Upper lobe of left lung (tissue), 6 donors: ENCODE measurements at places on chromosomes 7 and 10. TPM values are rescaled to one million over a fixed set of nuclear protein-coding genes. Genes with fewer than 3 reads are reported as not detected.

GRCh38 chr10:81179324-81179723, 641.6 kb downstream of the SH2D4B start:
- H3K27ac ChIP-seq: no peak overlapping the region
- no peak overlapping the region for H3K4me3 ChIP-seq
- no peaks in the 10 kb centered on the region for H3K4me1 ChIP-seq
- H3K36me3 ChIP-seq: no peaks in the 10 kb centered on the region
- no peaks in the 10 kb centered on the region for H3K27me3 ChIP-seq

GRCh38 chr10:127384532-127384931, 164.6 kb upstream of the NPS start:
- DNase-seq: peak; percentile 34
- H3K36me3 ChIP-seq: peaks cover 20% of the 10 kb centered on the region
- no peaks in the 10 kb centered on the region for H3K4me1 ChIP-seq
- H3K27ac ChIP-seq: no peak overlapping the region
- no peak overlapping the region for H3K4me3 ChIP-seq

GRCh38 chr7:83575436-83575835, 73.5 kb downstream of the SEMA3E start:
- H3K27me3 ChIP-seq: no peaks in the 10 kb centered on the region
- DNase-seq: no peak
- no peaks in the 10 kb centered on the region for H3K36me3 ChIP-seq
- no peak overlapping the region for H3K27ac ChIP-seq
- H3K4me3 ChIP-seq: no peak overlapping the region

The UPK3BL2 gene
- 16.5 TPM for total RNA-seq

The BMPER gene
- total RNA-seq: 2.5 TPM
